Pulmonary artery endothelial cell (primary cell): ENCODE measurements at places on chromosomes 2 and 18.

- DNase-seq, result no peak
Observed at GRCh38 chr2:96099861-96100798, 16.2 kb downstream of the ADRA2B start.

DNA sequence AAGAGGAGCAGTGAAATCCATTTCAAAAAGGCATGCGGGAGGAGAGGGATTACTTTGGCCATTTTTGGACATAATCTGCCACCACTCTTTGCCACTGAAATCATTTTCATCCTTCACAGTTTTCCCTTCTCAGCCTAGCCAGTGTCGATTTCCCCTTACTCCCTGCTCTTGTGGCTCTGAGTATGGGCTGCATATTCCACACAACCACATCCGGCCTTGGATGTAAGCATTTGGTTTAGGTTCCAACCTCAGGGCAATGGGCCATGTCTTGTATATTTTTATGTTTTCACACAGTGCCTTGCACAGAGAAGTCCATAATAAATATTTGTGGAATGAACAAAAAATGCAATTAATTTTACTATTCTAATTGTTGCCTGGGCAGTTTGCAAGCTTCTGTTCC, 7.7 kb upstream of the SERPINE2 start:
- DNase-seq, result no peak

- DNase-seq, result no peak
Observed at GRCh38 chr2:239468491-239469105, 67.8 kb upstream of the HDAC4 start.

DNA sequence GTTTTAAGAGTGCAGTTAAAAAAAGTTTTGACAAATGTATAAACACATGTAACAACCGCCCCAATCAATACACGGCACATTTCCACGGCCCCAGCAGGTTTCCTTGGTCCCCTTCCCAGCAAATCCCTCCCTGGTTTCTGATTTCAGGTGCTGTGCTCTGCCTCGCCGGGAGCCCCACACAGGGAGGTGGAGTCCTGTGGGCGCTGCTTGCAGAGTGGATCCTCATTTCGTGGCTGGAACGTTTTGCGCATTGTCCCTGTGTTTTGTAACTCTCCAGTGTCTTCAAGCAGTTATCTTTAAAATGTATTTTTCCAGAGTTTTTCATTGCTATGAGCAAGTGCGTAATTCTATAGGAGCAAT, 124.8 kb downstream of the GALR1 start:
- DNase-seq, result no peak

DNA sequence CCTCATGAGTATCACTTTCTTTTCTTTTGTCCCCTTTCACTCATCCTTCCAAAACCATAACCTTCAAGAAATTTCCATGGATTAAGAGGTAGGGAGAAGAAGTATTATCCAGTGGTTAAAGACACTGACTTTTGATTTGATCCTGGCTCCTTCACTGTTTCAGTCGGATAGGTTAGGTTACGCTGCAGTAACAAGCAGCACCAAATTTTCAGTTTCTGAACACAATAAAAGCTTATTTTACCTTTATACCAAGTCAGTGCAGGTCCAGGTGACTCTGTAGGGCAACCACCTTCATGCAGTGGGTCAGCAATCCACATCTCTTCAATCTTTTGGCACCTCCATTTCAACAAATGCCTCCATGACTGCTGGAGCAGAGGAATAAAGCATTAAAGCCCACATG, 15.0 kb upstream of the MARCHF4 start:
- DNase-seq, result no peak

GRCh38 chr18:65464361-65464760, 286.5 kb upstream of the CDH7 start:
- DNase-seq, result no peak

DNA sequence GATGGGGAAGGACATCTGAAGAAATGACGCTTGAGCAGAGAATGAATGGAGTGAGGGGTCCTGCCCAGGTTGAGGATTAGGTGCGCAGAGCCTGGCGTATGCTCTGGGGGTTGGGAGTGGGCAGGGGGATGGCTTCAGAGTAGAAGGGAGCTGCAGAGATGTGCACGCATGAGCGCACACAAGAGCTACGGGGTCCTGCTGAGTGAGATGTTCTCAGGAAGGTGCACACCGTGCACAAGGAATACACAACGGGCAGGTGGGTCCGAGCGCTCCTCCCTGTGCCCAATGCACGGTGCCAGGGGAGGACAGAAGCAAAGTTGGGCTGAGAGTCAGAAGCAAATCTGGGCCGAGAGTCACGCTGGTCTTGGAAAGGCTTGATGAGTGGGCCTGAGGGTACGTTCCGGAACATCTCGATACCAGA, 25.5 kb downstream of the TWIST2 start:
- no peak for DNase-seq

DNA sequence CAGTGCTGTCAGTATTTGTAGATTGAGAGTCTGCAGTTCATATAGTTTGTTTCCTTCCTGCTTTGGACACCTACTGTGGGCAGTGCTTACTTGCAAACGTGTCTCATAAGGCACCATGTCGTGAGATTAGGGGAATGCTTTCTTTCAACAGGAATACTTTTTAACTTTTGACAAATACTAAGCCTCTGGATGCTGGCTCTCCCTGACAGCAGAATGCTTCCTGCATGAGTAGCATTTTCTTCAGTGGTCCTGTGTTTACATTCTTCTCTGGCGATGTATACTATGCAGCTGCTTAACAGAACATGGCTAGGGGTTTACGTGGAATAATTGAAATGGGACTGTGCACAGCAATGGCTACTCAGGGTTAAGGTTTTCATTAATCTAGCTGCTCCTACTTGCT, 807.5 kb downstream of the MBD2 start:
- no peak for DNase-seq
